ENCODE measurements at places on chromosomes 1 and 21.

DNA sequence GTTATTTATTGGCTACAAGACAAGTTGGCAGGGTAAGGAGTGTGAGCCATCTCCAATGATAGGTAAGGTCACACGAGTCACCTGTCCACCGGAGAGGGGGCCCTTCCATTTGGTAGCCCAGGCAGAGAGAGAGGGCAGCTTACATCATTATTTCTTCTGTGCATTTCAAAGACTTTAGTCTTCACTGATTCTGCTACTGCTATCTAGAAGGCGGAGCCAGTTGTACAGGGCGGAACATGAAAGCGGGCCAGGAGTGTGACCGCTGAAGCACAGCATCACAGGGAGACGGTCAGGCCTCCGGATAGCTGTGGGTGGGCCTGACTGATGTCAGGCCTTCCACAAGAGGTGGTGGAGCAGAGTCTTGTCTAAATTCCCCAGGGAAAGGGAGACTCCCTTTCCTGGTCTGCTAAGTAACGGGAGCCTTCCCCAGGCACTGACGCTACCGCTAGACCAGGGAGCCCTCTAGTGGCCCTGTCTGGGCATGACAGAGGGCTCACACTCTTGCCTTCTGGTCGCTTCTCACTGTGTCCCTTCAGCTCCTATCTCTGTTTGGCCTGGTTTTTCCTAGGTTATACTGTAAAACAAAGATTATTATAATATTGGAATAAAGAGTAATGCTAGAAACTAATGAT lies 36.7 kb downstream of the ZNF695 start:
- no peak for DNase-seq

GRCh38 chr1:239353536-239353935 lies 32.8 kb upstream of the CHRM3 start:
- peak; percentile 46 for DNase-seq

DNA sequence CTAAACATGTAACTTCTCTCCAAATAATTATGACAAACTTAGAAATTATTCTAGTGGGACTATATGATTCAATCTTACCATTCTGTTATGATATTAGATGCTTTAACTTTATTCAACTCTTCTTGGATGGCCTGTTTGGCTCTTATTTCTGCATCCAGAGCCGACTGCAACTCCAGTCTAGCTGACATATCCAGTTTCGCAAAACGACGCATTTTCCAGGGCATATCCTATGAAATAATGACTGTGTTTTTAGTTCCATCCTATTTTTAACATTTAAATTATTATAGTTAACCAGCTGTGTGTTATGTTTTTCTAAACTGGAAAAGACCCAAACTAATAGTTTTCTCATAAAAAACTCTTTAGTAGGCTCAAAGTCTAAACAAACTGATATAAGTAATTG lies 133.7 kb downstream of the COQ8A start:
- DNase-seq, result no peak

DNA sequence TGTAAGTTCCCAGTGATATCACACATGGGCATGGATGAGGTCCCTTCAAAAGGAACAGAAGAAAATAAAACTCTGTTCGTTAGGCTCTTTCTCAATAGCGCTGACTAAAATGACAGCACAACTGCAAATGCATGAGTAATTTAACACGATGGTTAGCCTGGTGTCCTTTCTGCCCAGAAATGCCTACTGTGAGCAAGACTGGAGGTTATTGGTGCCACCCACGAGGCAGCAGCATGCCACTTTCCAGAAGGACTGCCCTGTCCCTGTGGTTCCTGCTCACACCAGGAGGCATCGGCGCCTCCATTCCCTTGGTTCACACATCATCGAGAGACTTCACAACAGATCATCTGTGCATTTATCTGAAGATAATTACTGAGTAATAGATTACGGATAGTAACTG lies 26.2 kb downstream of the VPS26C start:
- no peak for DNase-seq

- DNase-seq, result peak; percentile 40
Observed at GRCh38 chr1:23558140-23558871, 995 bp downstream of the ID3 start.

DNA sequence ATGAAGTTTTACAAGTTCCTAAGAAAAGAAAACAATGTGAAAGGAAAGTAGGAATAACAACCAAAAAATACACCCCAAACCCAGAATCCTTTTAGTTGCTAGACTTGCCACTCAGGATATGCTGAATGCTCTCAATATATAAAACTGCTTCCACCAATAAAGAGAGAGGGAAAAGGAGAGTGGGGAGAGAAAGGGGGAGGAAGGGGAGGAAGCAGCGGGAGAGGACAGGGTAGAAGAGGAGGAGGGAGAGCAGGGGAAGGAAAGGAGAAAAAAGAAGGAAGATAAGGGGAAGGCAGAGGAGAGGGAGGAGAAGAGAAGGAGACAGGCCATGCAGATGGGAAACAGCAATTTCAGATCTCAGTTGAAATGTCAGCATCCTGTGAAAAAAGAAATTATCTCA lies 198.4 kb downstream of the VAV3 start:
- no peak for DNase-seq

- no peak for DNase-seq
Observed at GRCh38 chr1:6515771-6516170, 24.3 kb upstream of the PLEKHG5 start.

- no peak for DNase-seq
Observed at GRCh38 chr1:59498640-59499039, 201.7 kb downstream of the FGGY start.

- no peak for DNase-seq
Observed at GRCh38 chr1:169121146-169121923, 14.8 kb downstream of the ATP1B1 start.

- no peak for DNase-seq
Observed at GRCh38 chr1:214164173-214164572, 116.8 kb upstream of the SMYD2 start.

GRCh38 chr1:47449822-47450552 lies 12.1 kb downstream of the FOXD2 start:
- peak; percentile 9 for DNase-seq

DNA sequence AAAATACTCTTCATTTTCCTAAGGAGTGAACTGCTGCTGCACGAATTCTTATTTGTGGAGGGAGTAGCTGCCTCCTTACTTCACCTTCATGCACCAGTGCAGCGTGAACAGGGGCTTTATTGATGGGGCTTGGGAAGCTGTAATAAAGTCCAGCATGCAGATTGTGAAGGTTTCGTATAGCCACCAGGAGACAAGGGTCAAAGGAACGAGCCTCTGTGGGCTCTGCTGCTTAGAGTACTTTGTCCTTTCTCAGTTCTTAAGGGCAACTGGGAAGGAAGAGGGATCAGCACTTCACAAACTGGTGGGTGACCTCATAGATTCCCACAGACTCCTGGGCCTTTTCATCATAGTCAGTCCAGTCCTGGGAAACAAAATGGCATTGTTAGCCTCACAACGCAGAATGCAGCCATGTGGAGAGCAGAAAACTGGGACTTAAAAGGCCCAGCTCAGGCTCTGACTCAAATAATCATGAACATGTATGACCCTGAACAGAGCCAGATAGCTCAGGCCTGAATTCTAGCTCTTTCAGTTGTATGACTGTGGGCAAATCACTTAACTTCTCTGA lies 6.0 kb downstream of the CZIB start:
- no peak for DNase-seq

DNA sequence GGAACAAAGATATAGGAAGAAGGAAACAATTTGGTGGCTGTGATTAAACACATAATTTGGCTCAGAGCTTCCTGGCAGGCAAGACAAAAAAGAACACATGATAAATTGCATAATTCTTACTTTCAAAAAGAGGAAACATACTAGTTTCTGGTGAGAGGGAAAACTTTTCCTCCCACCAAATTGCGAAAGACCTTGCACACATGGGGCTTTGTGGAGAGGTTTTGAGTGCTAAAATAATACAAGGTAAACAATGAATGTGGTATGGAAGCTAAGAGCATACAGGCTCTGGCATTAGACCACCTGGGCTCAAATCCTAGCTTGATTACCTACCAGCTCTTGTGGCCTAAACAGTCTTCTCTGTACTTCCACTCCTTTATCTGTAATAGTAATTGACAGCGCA lies 140.2 kb upstream of the HOOK1 start:
- peak; percentile 33 for DNase-seq

GRCh38 chr1:95286479-95286878 lies 52.5 kb downstream of the RWDD3 start:
- peak; percentile 31 for DNase-seq

DNA sequence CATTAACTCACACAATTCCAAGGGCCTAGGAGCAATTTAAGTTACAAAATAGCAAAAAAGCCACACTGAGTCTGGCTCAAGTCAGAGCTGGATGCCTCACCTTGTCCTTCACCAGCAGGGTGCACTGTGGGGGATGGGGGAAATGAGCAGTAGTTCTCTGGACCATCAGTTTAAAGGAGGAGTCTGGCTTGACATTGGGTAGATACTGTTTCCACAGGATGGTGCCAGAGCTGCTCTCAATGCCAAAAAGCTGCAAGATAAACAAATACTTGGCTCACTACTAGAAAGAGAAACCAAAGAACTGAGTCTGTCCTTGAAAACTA lies 18.8 kb downstream of the EMC1 start:
- no peak for DNase-seq

DNA sequence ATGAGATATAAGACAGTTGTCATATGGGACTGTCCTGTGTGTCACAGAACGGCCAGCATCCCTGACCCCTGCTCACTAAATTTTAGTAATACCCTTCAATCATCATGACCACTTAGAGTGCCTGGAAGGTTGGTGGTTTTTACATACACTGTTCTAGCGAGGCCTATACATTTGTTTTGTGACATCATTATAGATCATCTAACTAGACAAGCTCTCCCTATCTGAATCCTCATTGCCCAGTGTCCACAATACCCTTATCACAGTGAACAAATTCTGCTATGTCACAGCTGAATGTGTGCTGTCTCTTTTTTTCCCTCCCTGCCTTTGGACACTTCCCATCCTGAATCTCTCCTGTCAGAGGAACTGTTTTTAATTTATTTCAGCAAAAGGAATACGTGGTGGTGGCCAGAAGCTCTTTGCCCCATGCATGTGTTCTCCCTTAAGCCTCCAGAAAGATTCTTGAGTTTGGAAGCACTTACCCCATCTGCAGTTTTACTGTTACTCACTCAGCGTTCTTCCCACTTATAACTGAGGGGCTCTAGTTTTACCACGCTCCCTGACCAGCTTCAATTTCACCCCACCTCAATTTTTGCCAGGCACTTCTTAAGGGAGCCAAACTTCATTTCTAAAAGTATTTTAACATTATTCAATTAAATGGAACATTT lies 70.3 kb downstream of the OLFML2B start:
- DNase-seq, result no peak

DNA sequence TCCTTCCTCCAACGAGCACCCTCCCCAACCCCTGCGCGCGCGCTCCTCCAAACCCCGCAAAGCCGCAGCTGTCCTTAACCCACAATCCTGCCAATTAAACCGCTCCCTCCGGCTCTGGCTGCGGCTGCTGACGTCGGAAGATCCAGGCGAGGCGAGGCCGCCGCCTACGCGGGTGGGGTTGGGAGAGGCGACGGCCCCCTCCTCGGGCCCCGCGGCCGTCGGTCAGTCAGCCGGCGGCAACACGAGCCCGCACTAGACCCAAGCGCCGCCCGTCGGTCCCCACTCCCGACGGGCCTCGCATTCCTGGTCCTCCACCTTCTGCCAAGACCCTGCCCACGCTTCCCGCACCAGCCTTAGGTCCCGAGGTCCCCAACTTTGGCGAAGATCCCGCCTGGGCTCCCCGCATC lies 75.4 kb downstream of the VWA5B1 start:
- no peak for DNase-seq

DNA sequence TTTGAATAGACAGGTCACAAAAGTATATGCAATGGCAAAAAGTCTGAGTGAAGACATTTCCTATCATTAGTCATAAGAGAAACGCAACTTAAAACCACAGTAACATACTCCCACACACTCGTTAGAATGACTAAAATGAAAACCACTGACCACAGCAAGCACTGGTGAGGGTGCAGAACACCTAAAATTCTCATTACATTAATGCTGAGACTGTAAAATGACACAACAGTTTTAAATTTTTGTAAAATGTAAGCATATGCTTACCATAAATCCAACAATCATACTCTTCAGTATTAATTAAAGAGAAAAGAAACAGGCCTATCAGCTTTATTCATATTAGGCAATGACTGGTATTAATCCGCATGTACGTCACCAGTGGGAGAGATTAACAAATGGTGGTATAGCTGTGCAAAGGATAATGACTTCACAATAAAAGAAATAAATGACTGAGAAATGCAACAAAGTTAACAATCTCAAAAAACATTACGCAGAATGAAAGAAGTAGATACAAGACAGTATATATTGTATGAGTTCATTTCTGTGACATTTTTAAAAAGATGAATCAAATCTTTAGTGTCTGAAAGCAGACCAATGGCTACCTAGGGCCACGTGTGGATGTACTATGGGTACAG lies 253.5 kb downstream of the AKT3 start:
- DNase-seq, result no peak

GRCh38 chr1:114079596-114080190 lies 74.0 kb downstream of the SYT6 start:
- no peak for DNase-seq

DNA sequence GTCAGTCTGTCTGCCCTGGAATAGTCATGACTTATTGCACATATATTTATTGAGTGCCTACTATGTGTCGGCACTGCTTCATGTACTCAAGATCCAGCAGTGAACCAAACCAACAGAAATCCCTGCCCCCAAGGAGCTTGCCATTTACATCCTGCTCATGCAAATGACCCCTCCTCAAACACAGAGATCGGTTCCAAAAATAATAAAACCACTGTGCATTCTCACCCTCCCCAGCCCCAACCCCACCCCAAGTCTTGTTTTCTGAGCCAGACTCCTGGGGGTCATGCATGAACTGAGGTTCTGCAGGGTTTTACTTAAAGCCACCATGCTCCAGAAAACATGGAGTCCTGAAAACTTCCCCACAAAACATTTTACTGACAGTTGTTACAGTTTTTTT lies 61.9 kb downstream of the KIAA0040 start:
- no peak for DNase-seq

- no peak for DNase-seq
Observed at GRCh38 chr1:9591669-9592509, 3.2 kb downstream of the TMEM201 start.

DNA sequence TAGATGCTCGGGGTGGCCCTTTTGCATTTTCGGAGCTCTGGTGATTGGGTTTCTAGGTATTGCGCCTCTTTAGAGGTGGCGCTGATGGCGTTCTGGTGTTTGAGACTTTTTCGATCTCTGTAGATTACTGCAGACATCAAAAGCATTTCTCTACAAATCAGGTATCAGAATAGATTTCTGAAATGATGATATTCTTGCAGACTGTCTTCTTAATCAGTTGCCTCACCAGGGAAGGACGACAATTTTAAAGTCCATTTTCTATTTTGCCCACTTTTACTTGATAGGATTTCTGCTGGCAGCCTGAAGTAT lies 65.2 kb upstream of the VAMP3 start:
- no peak for DNase-seq

DNA sequence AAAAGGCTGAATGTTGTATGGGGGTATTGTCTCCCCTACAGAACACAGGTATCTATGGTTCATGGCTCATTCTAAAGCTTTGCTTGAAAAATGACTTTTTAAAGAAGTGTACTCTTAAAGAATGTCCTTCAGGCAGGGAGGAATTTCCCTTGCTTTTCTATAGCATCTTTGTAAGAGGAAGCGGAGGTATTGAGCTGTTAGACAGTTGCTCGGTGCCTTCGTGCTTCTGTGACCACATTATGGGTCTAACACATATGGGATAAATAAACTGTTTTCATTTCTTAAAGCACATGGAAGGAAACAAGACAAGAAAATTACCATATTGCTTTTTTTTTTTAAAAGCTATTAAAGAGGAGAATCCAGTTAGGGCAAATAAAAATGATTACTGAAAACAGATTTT lies 182.9 kb downstream of the NTNG1 start:
- DNase-seq, result no peak

Data from Calu3 (cell line).